ENCODE measurements at places on chromosomes 5 and 9.

DNA sequence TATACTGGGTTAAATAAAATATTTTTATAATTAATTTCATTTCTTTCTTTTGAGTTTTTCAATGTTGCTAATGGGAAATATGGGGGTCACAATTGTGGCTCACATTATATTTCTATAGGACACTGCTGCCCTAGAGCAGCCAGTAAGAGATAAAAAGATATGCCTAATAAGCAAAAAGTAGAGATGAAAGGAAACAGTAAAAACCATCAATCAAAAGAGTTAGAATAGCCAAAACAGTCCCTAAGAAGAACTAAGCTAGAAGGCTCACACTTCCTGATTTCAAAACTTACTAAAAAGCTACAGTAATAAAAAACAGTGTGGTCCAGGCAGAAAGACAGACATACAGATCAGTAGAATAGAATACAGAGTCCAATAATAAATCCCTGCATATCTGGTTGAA is 104.4 kb downstream of the FANCC start:
- DNase-seq = no peak

GRCh38 chr5:72720205-72720604 is 96.3 kb upstream of the TNPO1 start:
- DNase-seq = no peak

GRCh38 chr5:90833753-90834152 is 275.2 kb downstream of the ADGRV1 start:
- DNase-seq = no peak

- DNase-seq = no peak
Measured at GRCh38 chr5:2818936-2819335, 67.5 kb upstream of the IRX2 start.

DNA sequence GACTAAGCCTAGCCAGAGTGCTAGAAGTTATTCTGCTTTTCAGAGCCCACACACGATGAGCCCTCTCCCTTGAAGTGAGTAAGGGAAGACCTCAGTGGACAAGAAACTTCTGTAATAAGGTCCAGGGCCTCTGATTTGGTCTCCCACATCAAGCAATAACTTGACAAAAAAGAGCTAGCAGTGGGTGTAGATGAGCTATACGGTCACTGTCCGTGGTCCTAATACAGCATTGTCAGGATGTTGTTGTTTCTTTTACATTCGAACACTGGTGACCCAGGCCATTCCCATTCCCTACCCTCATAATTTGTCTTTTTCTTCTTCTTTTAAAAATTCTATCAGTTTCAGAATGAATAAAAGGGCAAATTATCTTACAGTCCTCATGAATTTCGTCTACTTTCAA is 5.2 kb downstream of the PCSK1 start:
- DNase-seq = no peak

DNA sequence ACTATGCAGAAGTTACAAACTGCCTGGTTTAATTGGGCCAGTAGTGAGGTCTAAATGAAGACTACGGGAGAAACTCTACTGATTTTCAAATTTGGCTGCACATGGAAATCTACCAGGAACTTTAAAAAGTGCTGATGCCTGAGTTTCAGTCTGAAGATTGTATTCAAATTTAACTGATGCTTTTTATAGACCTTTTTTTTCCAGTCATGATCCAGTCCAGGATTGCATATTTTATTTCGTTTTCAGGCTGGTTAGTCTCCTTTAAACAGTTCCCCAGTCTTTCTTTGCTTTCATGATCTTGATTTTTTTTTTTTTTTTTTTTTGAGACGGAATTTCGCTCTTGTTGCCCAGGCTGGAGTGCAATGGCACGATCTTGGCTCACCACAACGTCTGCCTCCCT is 23.7 kb upstream of the SPZ1 start:
- no peak for DNase-seq
